NCI-H2171 treated with DMSO at 0.1 percent for 48 hours (cell line): ENCODE measurements at places on chromosomes 5 and 9.

DNA sequence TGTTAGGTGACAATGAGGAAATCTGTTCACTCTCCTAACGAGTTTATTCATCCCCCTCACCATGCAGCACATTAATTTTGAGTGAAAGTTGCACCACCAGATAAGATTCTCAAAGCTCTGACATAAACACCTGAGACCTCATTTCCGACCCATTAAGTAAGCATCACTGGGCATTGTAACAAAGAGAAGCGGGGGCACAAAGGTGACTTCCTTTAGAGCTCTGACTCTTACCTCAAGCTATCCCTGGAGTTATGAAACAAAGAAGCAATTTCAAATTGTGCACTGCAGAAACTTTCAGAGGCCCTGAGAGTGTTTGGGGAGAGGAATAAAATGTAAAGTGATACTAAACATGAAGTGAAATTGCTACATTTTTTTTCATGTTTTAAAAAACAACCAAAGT is 29.5 kb downstream of the C5orf15 start:
- peak; percentile 43 for DNase-seq

GRCh38 chr5:140157032-140157781 is 17.8 kb upstream of the CYSTM1 start:
- DNase-seq: peak; percentile 57

DNA sequence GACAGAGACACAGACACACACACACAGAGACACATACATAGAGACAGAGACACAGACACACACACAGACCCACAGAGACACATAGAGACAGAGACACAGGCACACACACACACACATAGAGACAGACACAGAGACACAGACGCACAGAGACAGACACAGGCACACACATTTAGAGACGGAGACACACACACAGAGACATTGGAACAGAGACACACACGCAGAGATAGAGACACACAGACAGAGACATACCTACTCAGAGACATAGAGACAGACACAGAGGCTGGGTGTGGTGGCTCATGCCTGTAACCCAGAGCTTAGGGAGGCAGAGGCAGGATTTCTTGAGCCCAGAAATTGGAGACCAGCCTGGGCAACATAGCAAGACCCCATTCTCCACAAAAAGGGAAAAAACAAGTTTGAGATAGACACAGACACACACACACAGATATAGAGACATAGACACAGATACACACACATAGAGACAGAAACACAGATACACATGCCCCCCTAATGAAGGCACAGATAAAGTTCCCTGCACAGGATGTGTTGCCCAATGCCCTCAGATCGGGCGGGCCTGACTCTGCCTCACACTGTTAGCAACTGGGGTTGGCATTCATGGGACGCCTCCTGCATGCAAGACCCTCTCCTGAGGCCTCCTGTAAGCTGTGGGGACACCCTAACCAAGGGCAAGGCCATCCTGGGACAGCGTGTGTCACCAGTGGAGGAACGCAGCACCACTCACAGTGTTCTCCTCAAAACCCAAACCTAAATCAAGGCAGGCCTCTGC is 3.3 kb upstream of the RALGDS start:
- DNase-seq: no peak

DNA sequence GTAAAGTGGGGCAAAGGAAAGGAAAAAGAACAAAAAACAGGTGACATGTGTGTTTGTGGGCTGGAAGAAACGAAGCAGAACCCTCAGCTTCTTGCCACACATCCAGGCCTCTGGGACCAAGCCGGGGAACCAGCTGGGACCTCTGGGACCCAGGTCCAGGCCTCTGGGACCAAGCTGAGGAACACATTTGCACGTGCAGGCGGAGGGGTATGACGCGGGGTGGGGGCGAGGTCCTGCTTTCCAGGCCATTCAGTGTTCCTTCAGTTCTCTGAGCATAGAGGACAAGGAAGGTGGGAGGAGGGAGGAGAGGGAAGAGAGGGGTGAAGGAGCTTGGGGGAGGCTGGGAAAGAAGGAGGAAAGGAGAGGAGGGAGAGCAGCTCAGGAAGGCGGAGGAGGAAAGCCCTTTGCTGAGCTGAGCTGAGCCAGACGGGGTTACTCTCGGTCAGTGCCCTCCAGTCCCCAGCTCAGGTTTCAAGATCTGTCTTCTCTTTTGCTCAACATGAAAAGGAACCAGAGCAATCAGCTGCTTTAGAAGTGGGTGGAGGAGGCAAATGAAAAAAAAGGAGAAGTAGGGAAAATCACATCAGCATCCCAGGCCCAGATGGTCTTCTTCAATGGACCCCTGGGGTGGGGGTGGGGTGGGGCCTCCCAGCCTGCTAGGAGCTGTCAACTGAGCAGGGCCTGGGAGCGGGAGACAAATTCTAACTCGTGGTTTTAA is 59.1 kb downstream of the ABCA1 start:
- DNase-seq: peak; percentile 98

- peak; percentile 74 for DNase-seq
These were observed 55.6 kb upstream of the LMX1B start for GRCh38 chr9:126558051-126558665.

GRCh38 chr5:74934949-74935751 is 69.0 kb upstream of the FAM169A start:
- no peak for DNase-seq

DNA sequence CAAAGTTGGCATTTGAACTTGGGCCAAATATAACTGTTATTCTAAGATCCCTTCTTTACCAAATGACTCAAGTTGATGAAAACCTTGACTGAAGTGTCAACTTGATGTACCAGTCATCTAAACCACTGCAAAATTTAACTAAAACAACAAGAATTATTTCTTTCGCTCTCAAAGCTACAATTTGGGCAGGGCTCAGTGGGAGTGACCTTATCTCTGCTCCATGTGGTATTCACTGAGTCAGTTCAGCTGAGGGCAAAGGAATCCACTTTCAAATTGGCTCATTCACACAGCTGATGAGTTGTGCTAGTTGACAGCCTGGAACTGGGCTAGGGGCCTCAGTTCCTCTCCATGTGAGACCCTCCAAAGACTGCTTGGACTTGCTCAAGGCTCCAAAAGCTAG is 166.3 kb downstream of the RORB start:
- no peak for DNase-seq

GRCh38 chr9:132214027-132214622 is 52.3 kb downstream of the NTNG2 start:
- DNase-seq: peak; percentile 99

DNA sequence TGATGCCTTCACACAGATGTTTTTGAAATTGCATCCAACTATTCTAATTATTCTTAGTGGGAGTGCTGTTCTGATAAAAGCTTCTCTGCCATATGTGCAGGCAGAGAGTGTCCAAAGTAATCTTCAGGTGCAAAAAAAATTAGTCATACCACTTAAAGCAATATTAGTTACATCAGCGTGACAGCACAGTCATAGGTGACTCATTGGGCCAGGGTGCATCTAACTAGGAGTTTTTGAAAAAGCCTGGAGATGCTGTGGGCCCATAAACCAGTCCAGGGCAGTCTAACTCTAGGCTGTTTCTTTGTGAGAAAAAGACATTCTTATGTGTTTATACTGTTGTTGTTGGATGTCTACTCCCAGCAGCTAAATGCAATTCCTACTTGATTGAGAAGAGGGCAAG is 33.0 kb upstream of the C6 start:
- DNase-seq: no peak

GRCh38 chr5:10700516-10700915 is 60.5 kb downstream of the DAP start:
- no peak for DNase-seq

DNA sequence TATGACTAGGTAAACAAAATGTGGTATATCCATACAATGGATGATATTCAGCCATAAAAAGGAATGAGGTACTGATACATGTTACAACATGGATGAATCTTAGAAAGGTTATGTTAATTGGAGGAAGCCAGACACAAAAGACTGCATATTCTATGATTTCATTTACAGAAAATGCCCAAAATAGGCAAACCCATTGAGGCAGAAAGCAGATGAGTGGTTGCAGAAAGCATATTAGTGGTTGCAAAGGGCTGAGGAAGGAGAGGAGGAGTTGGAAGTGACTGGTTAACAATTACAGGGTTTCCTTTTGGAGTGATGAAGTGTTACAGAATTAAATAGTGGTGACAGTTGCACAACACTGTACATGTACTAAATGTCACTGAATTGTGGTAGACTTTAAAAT is 17.7 kb downstream of the PLGRKT start:
- DNase-seq: no peak
